Right ventricle myocardium inferior (tissue), 1 donor: ENCODE measurements at places on chromosomes 12 and 14. TPM values are rescaled to one million over a fixed set of nuclear protein-coding genes. Genes with fewer than 3 reads are reported as not detected.

BATF gene
- 0.84 TPM for total RNA-seq

GLIPR1L2 gene
- total RNA-seq = 1.4 TPM

ARID2 gene
- total RNA-seq = 11.9 TPM

MANSC1 gene
- total RNA-seq = 8.5 TPM

RBP5 gene
- 0.54 TPM for total RNA-seq

NUDT4 gene
- 445 TPM for total RNA-seq

LHX5 gene
- not detected for total RNA-seq

GDF11 gene
- total RNA-seq = 9.7 TPM

COX6A1 gene
- total RNA-seq = 135 TPM

RHOJ gene
- total RNA-seq = 18.3 TPM

B4GALNT1 gene
- 7.3 TPM for total RNA-seq

ZNF10 gene
- total RNA-seq = 5.4 TPM

HOXC12 gene
- not detected for total RNA-seq

KRT4 gene
- total RNA-seq = not detected
